HFFc6 (cell line): ENCODE measurements at places on chromosomes 7 and 10. TPM values are rescaled to one million over a fixed set of nuclear protein-coding genes. Genes with fewer than 3 reads are reported as not detected.

Gene UCN3
- not detected in 2 replicates for total RNA-seq

Gene PTPRE
- total RNA-seq = 0.15 TPM in 1 of 3 replicates, not detected in the others

Gene PPP1R17
- not detected in 3 replicates for total RNA-seq

Gene MUC3A
- not detected in 3 replicates for total RNA-seq

Gene CYP2E1
- 0.48 and 0.83 TPM in 2 replicates for total RNA-seq

GRCh38 chr7:114181280-114181679, 233.3 kb upstream of the FOXP2 start:
- no peak overlapping the region for H3K27ac ChIP-seq
- no peaks in the 10 kb centered on the region for H3K36me3 ChIP-seq
- no peak for DNase-seq
- H3K27me3 ChIP-seq = no peaks in the 10 kb centered on the region; the same call in 1 of the 2 replicates
- H3K4me1 ChIP-seq = no peaks in the 10 kb centered on the region

- peak overlapping the region; percentile 93 for H3K4me3 ChIP-seq
- H3K27me3 ChIP-seq = peaks cover 5% of the 10 kb centered on the region
- H3K4me1 ChIP-seq = peaks cover 23% of the 10 kb centered on the region
- DNase-seq = peak; percentile 25
- H3K36me3 ChIP-seq = no peaks in the 10 kb centered on the region
Observed at GRCh38 chr10:50622706-50623662, 772 bp downstream of the SGMS1 start.

DNA sequence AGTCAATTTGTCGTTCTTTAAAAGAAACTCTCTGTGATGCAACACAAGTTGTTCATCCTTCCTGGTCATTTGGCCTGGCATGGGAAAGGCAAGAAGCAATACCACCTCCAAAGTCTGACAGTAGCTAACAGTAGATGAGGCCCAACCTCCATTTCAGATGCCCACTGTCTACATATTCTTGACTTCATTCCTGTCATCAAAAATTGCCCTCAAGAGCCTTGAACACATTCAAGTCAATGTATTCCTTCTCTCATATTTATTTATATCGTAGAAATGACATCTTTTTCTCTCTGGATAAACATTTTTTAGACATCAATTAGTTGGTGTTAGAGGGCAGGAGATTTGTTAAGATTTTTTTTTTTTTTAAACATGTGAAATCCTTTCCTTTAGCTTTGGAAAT, 33.7 kb downstream of the ABLIM1 start:
- peaks cover 9% of the 10 kb centered on the region for H3K36me3 ChIP-seq
- H3K4me1 ChIP-seq = peaks cover 47% of the 10 kb centered on the region
- peaks cover 1% of the 10 kb centered on the region for H3K27me3 ChIP-seq

DNA sequence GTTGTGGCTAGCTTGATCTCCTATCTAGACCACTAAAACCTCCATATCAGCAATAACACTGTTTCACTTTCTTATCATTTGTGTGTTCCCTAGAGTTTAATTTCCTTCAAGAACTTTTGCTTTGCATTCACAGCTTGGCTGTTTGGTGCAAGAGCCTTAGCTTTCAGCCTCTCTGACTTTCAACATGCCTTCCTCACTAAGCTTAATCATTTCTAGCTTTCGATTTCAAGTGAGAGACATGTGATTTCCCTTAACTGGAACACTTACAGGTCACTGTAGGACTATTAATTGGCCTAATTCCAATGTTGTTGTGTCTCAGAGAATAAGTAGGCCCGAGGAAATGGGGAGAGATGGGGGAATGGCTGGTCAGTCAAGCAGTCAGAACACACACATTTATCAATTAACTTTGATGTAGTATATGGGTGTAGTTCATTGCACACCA, 10.6 kb upstream of the BPGM start:
- no peak overlapping the region for H3K27ac ChIP-seq
- H3K4me1 ChIP-seq = peaks cover 58% of the 10 kb centered on the region
- no peaks in the 10 kb centered on the region for H3K27me3 ChIP-seq
- DNase-seq = no peak
- no peak overlapping the region for H3K4me3 ChIP-seq

DNA sequence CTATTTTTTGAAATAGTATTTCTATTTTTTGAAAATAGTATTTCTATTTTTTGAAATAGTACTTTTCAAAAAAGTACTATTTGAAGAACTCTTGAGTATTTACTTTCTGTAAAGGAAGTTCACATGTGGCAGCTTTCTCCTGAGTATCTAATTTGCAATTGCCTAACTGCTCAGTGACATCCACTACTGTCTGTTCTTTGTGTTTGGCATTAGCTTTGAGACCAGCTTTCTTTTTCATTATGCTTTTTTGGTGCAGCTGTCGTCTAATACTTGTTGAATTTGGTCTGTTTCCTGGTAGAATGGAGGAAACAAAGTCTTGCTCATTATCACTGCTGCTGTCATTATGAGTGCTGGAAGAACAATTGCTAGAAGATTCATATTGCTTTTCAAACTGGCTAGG, 99.1 kb downstream of the BMPR1A start:
- peaks cover 3% of the 10 kb centered on the region; the same call in 1 of the 2 replicates for H3K27me3 ChIP-seq
- no peak for DNase-seq
- H3K27ac ChIP-seq = no peak overlapping the region
- H3K4me1 ChIP-seq = peaks cover 42% of the 10 kb centered on the region
- peaks cover 18% of the 10 kb centered on the region for H3K36me3 ChIP-seq

DNA sequence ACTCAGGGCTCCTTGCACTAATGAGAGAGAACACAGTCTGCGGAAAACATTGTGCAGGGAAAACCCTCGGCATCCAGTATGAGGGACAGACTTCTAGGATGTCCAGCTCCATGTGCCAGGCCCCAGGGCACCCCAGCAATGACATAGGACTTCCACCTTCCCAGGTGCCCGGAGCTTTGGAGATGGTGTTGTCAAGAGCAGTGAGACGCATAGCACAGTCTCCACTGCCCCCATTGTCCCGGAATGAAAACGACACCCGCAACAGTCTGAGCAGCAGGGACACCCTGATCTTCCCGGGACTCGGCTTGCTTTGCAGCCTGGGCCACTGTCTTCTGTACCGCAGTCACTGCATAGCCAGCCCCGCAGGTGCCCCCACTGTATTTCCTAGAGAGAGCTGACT, 339.2 kb upstream of the ADARB2 start:
- no peaks in the 10 kb centered on the region for H3K4me1 ChIP-seq
- no peaks in the 10 kb centered on the region for H3K27me3 ChIP-seq
- DNase-seq = no peak
- no peak overlapping the region for H3K27ac ChIP-seq

DNA sequence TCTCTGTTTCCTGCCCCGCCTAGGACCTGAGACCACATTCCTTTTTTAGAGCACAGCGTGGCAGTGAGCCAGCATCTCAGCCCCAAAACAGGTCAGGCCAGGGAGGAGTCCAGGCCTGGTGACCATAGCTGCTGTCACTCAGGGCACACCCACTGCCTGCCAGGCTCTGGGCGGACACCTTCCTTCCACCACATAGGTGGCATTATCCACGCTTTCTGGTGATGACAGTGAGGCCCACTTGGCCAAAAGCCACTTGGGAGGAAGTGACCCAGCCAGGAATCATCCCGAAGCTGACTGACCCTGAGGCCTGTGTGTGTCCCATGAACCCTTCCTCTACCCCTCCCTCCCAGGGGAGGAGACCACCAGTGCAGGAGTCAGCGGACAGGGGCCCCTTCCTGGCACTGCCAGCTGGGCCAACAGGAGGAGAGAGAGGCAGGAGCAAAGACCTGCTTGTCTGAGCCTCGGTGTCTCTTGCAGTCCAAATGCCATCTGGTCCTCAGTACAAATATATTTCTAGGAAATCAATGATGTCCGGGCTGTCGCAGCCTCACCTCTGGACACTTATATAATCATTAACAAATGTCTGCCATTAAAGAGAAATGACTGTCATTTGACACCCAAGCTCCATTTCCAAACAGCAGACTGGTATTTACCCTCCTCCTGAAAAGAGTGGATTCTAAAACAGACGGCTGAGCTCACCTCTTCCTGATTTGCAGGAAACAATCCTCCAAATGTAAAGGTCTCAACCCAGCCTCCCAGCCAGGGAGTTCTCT, 63.0 kb downstream of the ABRAXAS2 start:
- DNase-seq = no peak
- H3K4me3 ChIP-seq = no peak overlapping the region
- peaks cover 9% of the 10 kb centered on the region for H3K27me3 ChIP-seq
- H3K36me3 ChIP-seq = no peaks in the 10 kb centered on the region
- H3K4me1 ChIP-seq = peaks cover 10% of the 10 kb centered on the region
- H3K27ac ChIP-seq = no peak overlapping the region

- no peak overlapping the region for H3K4me3 ChIP-seq
- H3K4me1 ChIP-seq = no peaks in the 10 kb centered on the region
- no peak overlapping the region for H3K27ac ChIP-seq
- H3K27me3 ChIP-seq = no peaks in the 10 kb centered on the region; the same call in none of the 2 replicates
- DNase-seq = no peak
- H3K36me3 ChIP-seq = peaks cover 35% of the 10 kb centered on the region
Observed at GRCh38 chr7:747186-747585, 20.1 kb upstream of the PRKAR1B start.

DNA sequence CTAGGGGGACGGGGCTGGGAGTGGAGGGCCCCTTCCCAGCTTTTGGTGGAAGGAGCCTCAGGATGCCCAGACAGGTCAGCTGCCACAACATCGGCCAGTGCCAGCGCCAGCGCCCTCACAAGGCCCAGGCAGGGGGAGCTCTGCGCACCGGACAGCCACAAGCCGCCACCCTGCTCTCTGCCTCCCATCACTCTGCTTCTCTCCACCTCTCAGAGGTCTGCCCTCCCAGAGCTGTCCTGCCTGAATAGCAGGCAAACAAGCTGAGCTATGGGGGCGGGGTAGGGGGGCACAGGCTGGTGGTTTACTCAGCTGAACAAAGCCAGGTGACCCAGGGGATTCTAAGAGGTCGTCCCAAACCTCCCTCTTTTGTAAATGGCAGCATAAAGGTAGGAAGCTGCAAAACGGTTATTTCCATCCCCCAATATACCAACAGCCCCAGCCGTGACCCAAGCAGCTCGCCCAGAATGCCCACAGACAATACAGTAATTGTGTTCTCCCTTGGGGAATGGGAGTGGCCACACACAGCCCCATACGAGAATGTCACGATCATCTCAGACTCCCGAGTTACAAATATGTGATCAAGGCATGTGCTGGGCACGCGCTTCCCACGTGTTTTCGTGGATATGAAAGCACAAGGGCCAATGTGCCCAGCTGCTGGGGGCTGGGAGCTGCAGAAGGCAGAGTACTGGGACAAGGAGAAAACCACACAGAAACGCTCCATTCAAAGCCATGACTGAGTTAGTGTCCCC, 19.7 kb downstream of the FAM53B start:
- no peak for DNase-seq
- H3K4me3 ChIP-seq = no peak overlapping the region
- H3K27me3 ChIP-seq = no peaks in the 10 kb centered on the region; the same call in none of the 2 replicates
- peaks cover 27% of the 10 kb centered on the region for H3K4me1 ChIP-seq
- no peak overlapping the region for H3K27ac ChIP-seq

- H3K27me3 ChIP-seq = peaks cover 4% of the 10 kb centered on the region; the same call in 1 of the 2 replicates
- H3K36me3 ChIP-seq = no peaks in the 10 kb centered on the region
- no peak for DNase-seq
Observed at GRCh38 chr7:29360633-29361625, 166.4 kb downstream of the CHN2 start.

GRCh38 chr7:128166603-128167041, 74.5 kb upstream of the LEP start:
- H3K36me3 ChIP-seq = peaks cover 4% of the 10 kb centered on the region; the same call in 1 of the 2 replicates
- peaks cover 61% of the 10 kb centered on the region for H3K27me3 ChIP-seq
- DNase-seq = no peak

DNA sequence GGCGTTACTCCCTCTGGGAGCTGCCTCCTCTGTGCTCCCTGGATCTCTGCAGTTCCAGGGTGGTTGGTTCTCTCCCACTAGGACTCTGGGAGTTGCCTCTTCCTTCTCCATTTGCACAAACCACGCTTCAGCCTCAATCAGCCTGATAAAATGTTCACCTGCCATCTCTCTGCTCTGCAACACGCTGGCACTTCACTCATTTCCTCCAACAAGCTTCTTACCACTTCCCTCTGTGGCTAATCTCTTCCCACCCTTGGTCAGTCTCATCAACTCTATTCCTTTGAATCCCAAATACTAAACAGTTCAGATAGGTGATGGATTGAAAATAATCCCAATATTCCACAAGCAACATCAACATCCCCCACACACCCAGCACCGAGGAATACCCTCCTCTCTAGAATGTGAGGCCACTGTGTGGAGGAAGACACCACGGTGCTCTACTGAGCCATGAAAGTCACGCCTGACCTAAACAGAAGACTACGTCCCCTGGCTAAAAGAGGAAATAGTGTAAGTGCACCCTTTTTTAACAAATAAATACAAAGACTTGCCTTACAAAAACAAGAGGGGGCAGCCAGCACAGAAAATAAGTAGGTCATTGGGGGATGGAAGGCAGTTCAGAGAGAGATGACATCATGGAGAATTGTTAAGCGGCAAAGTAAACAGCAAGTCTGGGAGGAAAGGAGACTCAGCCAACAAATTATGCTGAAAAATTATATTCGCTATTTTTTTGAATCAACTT, 1.9 kb upstream of the FAM170B start:
- peaks cover 29% of the 10 kb centered on the region for H3K4me1 ChIP-seq
- no peak overlapping the region for H3K27ac ChIP-seq
- DNase-seq = no peak
- H3K4me3 ChIP-seq = no peak overlapping the region
- peaks cover 45% of the 10 kb centered on the region for H3K27me3 ChIP-seq

DNA sequence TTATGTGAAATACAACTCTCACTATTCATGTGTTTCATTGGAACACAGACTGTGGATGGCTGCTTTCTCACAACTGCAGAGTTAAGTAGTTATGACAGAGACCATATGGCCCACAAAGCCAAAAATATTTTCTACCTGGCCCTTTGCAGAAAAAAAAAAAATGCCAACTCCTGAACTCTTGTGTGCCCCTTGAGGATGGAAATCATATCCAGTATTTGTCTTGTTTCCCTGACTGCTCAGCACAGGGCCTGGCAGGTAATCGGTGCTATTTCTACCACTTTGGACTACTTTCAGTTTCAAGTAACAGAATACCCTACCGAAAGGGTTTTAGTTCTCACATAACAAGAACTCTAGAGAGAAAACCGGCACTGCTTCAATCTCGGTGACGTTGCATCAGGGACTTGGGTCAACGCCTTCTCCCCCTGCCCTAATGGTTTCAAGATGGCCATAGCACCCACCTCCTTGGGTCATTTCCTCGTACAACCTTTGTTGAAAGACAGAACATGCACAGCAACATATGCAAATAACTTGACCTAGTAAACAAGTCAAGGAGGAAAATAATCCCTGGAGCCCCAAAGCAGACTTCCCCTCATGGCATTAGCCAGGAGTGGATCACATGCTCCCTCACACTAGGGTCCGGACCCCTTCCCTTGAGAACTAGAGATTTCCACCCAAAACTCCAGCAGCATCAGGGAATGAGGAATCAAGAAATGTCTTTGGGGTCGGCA, 11.8 kb upstream of the GPNMB start:
- no peaks in the 10 kb centered on the region for H3K27me3 ChIP-seq
- no peak for DNase-seq
- H3K4me1 ChIP-seq = peaks cover 8% of the 10 kb centered on the region; the same call in 1 of the 2 replicates

GRCh38 chr7:3076163-3076562, 32.5 kb upstream of the CARD11 start:
- no peaks in the 10 kb centered on the region for H3K4me1 ChIP-seq
- DNase-seq = no peak
